Activated T-helper 1 cell treated with Interleukin-2 at 50 U/mL for 16 hours (primary cell): ENCODE measurements at places on chromosomes 13 and 19.

DNA sequence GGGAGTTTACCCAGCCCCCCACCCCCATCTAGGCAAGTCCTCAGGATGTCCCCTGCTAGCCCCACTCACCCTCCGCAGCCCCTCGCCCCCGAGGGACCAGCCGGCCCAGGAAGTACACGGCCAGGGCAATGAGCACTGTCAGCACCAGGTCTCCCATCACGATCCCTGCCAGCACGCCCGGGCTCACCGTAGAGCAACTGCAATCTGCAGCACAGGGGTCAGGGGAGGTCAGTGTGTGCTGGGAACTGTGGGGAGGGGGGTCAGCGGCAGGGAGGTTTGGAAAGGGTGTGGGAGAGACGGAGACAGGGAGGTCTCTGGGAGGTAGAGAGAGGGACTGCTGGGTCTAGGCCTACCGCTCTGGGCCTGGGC is 734 bp downstream of the TYROBP start:
- DNase-seq, result no peak

DNA sequence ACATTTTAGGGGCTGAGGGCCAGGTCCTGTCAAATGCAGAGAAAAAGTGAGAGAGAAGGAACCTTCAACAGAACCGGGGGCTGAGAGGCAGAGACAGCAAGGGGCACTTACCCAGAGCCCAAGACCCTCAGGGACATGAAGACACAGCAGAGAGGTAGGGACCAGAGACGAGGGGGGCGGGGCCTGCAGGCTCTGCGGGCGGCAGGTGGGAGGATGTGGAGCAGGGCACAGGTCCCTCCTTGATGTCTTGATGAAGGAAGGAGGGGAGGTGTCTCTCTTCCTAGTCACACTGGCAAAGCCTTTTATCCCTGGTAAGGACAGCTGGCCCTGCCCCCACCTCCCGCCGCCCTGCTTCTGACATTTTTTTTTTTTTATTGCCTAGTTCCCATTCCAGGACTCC is at the start of gene KLK14:
TSS of gene KLK14 (minus strand) at position 277 of the 400 bp plus-strand sequence. CDS start at position 4, 273 bp downstream.
- no peak for DNase-seq

GRCh38 chr13:30091691-30092090 is 215.7 kb downstream of the KATNAL1 start:
- no peak for DNase-seq

GRCh38 chr19:52992109-52993004 is 21.4 kb upstream of the ERVV-1 start:
- DNase-seq, result no peak

DNA sequence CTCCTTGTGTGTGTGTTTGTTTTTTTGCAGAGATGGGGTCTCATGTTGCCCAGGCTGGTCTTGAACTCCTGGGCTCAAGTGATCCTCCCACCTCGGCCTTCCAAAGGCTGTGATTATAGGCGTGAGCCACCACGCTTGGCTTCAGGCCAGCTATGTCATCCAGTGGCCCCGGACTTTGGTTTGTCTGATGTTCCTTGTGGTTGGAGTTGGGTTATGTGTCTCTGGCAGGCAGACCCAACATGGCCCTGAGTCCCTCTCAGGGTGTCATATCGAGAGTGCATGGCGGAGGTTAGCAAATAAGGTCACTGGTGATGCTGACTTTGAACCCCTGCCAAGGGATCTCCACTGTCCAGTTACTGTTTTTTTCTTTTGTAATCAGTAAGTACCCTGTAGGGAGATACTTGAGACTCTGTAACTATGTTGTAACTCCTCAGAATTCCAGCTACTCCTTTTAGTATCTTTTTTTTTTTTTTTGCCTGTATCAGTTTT is 37.3 kb downstream of the SMARCA4 start:
- no peak for DNase-seq

- no peak for DNase-seq
These were observed 6.3 kb upstream of the CRTC1 start for GRCh38 chr19:18677156-18677555.

GRCh38 chr19:16559780-16560276 is 12.4 kb downstream of the SLC35E1 start:
- DNase-seq, result no peak

GRCh38 chr19:489418-490196 is 6.7 kb upstream of the MADCAM1 start:
- DNase-seq, result no peak

DNA sequence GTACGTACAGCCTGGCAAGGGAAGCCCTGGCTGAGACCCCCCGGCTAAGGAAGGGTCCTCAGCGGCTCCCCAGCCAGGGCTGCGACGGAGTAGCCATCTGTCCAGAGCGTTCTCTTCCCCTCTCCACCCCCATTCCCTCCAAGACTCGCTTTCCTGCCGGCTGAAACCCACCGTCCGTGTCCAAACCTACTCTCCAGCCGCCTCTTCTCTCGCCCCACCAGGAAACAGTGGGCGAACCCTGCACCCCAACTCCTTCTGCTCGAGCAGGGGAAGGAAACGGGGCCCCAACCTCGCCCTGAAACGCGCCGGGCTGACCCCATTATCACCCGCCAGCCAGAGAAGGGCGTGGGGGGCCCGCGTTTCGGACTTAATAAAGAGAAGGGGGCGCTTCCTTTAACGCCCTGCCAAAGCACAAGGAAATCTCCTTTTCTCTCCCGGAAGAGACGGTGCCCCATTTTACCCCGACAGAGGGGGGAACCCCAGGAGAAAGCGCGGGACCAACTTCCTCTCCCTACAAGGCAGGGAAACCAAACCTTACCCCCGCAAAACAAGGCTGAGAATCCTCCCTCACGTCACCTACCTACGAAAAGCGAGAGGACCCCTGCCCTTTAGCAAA is 2.5 kb downstream of the ZC3H4 start:
- DNase-seq, result no peak

DNA sequence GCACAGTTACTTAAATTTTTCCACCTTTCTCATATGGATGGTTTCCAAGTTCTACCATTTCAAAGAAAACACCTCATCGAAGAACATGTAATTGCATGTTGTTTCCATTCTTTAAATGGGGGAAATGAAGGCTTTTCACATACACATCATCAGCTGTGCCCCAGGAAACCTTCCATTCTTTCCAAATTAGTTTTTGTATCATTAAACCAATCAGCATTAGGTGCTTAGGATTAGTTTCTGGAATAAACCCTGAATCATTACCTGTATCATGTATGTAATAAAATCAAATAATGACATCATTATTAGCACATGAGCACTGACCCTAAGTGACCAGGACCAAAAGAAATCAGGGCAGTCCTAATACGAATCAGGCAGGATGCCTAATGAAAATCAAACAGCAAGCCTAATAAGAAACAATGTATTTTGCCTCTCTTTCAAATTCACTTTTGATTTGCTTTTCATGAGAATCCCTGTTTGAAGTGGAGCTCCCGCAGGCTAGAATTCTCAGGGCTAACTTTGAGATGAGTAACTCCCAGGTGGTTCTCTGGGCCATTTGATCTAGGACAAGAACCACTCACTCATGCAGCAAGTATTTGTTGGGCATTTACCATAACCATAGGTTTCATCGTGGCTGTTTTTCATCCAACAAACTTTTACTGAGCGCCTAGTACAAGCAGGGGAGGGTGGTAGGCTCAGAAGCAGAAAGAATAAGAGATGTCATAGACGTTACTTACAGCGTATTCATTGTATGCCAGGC is 89.2 kb downstream of the MZT1 start:
- no peak for DNase-seq

- no peak for DNase-seq
These were observed 6.8 kb downstream of the FUT6 start for GRCh38 chr19:5832527-5833216.

GRCh38 chr13:97978651-97979050 is 25.2 kb downstream of the IPO5 start:
- DNase-seq, result no peak

DNA sequence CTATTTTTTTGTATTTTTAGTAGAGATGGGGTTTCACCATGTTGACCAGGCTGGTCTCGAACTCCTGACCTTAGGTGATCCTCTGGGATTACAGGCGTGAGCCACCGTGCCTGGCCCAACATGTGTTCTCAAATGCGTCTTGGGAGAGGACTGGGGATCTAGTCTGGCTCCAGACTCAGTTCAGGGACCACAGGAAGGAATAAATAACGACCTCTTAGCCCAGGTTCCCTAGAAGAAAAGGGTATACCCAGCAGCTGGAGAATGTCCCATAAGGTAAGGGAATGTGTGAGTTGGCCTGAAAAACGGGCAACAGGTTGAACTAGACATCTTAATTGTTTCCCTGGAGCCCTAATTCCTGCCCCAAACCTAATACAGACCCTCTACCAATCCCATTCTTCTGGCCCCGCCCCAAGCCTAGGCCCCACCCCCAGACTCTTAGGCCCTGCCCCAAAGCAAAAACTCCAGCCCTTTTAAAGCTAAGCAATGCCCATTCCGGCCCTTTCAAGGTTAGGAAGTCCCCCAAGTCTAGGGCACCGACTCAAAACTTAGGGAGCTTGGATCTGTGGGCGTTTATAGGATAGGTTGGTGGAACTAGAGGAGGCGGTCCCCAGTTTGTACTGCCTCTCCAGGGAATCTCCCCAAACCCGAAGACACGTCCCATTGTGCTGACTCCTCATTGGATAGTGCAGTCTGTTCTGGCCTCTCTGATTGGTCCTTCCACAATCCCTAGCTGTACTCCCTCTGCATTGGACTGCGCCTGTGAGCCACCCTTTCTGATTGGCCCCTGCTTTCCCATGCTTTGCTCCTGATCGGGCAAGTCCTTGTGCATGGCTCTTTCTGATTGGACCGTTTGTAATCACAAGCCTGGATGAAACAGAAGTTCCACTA is 5.4 kb upstream of the LRFN1 start:
- DNase-seq, result no peak

GRCh38 chr13:47908197-47908902 is 92.7 kb downstream of the SUCLA2 start:
- DNase-seq, result no peak
